ENCODE measurements at places on chromosomes 11 and 22.
A peak's percentile ranks its signal among the peaks of the same experiment; 100 is the strongest.

GRCh38 chr22:28506150-28506535 is 173.5 kb downstream of the TTC28 start:
- no peak for DNase-seq

- no peak for DNase-seq
Measured at GRCh38 chr11:62024936-62025486, 57.6 kb upstream of the FTH1 start.

- DNase-seq: no peak
Measured at GRCh38 chr11:69541501-69542313, 60.2 kb downstream of the LINC01488 start.

- DNase-seq: peak; percentile 94
Measured at GRCh38 chr11:40293655-40294348, 1165.7 kb downstream of the LRRC4C start.

- DNase-seq: no peak
Measured at GRCh38 chr11:79937676-79938334, 497.0 kb upstream of the TENM4 start.

Measured in SK-N-DZ (cell line).